ENCODE measurements at places on chromosomes 11 and 22. TPM values are rescaled to one million over a fixed set of nuclear protein-coding genes. Genes with fewer than 3 reads are reported as not detected.

DNA sequence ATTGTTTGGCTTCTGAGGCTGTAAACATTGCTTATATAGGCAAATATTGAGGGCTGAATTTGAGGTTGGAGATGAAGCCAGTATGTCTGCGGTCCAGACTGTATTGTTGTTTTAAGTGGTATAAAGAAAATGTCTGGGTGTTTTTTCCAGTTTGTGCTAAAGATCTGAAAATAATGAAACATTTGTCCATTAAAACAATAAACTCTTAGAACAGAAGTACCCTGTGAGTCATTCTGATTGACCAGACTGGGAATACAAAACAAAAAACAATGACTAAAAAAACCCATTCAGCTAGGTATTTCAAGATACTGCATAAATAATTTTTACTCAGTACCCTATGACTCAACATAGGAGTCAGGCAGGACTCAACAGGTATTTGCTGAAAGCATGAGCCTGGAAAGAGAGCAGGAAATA is 20.4 kb downstream of the ALKBH8 start:
- DNase-seq: peak; percentile 57

DNA sequence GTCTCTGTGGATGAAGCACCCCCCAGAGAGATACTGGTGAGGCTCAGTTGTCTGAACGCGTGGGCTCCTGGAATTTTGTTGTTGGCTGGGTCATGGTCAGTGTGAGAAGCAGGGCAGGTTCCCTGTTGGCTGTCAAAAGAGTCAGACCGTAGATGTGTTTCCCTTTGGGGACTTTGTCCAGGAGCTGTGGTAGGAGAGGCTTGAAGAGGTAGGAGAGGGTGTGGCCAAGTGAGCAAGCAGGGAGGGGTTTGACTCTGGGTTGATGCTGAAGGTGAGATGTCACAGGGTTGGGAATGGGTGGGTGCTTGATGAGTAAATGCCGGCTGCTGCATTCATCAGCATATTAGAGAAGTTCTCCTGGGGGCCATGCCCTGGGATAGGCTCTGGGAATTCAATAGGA is 803.2 kb downstream of the TBC1D22A start:
- no peak for DNase-seq

DNA sequence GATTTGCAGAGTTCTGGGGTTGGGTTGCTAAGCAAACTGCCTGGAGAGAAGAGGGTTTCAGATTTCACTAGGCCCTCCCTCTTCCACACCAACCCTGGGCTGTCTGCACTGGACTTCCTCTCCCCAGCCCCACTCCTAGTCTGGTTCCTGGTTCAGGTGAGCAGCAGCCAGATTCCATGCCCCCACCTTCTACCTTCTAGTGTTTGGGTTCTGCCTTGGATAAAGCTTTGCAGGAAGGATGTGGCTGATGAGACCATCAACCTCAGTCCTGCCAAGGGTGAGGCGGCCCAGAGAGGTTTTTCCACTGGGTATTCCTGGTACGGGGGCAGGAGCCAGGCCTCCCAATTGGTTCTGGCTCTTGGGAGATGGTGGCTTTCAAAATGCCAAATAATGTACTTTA is 68.3 kb downstream of the BCR start:
- DNase-seq: peak; percentile 42

GRCh38 chr11:67372993-67373647 is at the start of gene CLCF1:
TSS of gene CLCF1 (minus strand) at chr11:67373598. CDS start at chr11:67373539, 59 bp downstream.
- DNase-seq: peak; percentile 57

DNA sequence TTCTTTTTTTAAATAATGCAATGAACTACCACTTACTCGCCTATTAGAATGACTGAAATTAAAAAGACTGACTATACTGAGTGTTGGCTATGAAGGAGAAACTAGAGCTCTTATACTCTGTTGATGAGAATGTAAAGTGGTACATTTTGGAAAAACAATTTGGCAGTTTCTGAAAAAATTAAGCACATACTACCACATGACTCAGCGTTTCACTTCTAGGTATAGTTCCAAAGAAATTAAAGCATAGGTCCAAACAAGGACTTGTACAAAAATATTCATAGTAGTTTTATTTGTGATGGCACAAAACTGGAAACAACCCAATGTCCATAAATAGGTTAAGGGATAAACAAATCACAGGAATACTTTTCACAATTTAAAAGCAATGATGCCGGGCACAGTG is 22.4 kb upstream of the SLC29A2 start:
- no peak for DNase-seq

- no peak for DNase-seq
These were observed 552.8 kb upstream of the CADM1 start for GRCh38 chr11:116057000-116057399.

DNA sequence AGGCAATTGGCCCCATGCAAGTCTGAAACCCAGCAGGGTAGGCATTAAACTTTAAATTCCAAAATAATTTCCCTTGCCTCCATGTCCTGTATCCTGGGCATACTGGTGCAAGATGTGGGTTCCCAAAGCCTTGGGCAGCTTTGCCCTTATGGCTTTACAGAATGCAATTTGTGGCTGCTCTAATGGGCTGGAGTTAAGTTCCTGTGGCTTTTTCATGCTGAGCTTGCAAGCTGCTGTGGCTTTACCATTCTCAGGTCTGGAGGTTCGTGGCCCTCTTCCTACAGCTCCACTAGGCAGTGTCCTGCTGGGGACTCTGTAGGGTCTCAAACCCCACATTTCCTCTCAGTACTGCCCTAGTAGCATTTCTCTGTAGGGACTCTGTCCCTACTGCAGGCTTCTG is 15.0 kb upstream of the BIRC3 start:
- no peak for DNase-seq

GRCh38 chr11:123581651-123582399 is 72.6 kb downstream of the SCN3B start:
- DNase-seq: no peak

DNA sequence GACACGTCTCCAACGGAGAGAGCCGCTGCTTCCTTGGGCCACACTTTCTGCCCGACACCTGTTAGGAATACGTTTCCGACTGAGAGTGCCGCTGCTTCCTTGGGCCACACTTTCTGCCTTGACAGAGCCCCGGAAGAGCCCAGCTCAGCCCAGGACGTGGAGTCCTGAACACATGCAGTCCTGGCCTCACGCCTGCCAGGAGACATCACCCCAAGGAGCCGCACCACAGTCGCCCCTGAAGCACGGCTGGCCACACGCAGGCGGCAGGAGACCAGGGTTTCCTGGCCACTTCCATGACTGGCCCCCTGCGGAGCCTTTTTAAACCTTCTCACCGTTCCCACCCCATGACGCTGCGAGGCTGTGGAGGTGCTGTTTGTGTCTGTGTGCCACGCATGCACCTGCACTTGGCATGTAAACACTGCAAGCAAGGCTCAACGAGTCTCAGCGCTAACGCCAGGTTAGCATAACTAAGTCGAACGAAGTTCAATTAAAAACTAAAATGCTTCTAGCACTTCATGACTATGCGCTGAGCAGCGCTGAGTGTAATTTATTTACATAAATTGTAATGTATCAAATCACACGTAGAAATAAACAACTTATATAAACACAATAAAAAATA is 8.8 kb downstream of the TOLLIP start:
- DNase-seq: no peak

- DNase-seq: peak; percentile 70
These were observed 31.5 kb downstream of the KIAA0930 start for GRCh38 chr22:45208993-45209838.

- DNase-seq: no peak
These were observed 15.6 kb upstream of the SUSD2 start for GRCh38 chr22:24165673-24166072.

GRCh38 chr11:13745165-13745564 is 76.7 kb downstream of the FAR1 start:
- DNase-seq: peak; percentile 56

DNA sequence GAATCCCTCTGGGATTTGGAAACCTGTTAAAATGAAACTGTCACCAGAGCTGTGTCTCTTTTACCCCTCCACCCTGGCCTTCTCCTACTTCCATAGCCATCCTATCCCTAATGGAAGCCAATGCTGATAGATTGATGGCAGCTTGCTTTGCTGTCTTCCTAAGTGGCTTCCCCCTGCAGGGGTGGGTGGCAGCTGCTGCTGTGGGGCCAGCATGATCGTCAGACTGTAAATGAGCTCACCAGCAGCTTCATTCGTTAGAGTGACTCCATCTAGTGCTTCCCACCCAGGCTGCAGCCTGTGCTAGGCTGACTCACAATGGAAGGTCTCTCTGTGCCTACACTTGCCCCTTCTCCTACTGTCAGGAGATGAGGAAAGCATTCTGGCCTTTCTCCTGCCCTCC is 311.0 kb downstream of the BUD13 start:
- DNase-seq: no peak

DNA sequence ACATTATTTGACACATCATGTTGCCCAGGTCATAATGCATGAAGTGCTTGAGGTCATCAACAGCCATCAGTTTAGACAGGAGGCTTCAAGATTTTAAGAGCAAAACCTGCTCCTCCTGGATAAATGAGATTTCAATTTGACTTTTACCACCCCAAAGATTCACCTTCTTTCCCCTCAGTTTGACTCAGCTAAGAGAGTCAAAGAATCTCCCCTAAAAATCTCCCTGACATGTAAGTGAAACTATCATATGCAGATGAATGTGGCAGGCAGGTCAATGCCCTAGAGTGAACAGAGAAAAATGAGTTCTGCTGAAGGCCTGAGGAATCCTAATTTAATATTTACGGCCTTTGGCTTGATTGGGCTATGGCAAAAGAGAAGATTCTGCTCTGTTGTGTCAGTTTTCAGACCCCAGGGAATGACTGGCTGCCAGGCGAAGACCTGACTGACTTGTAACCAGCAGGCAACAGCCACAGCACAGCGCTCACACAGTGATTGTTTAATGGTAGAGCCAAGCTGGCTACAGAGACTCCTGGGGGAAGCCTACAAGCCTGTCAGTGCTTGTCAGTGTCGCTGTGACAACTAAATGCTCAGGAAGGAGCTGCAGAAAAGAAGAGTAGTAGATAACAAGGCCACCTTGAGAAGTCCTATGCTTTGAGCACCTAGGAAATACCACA is 491.2 kb upstream of the LRRC4C start:
- DNase-seq: no peak

STK33 gene
- total RNA-seq: 1.1 TPM

TP53AIP1 gene
- total RNA-seq: not detected

- peak; percentile 71 for DNase-seq
These were observed 34.2 kb upstream of the VPREB1 start for GRCh38 chr22:22210375-22210774.

- DNase-seq: no peak
These were observed 72.9 kb downstream of the DKK3 start for GRCh38 chr11:11935536-11935935.

DNA sequence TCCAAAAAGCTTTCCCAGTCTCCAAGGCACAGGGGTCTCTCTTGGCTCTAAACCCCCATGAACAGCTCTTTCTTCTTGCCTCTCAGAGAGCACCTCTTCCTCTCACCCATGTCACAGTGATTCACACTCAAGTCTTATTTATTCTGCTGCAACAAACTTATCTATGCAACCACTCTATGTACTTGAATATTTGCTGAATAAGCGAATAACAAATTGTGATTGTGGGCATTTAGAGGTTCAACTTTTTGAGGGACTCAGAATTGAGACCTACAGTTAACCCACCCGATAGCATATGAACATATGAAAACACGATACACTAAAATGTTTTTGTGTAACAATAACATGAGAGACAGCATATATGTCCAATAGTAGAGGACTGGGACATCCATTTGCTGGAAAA is 137.1 kb upstream of the NARS2 start:
- no peak for DNase-seq

DNA sequence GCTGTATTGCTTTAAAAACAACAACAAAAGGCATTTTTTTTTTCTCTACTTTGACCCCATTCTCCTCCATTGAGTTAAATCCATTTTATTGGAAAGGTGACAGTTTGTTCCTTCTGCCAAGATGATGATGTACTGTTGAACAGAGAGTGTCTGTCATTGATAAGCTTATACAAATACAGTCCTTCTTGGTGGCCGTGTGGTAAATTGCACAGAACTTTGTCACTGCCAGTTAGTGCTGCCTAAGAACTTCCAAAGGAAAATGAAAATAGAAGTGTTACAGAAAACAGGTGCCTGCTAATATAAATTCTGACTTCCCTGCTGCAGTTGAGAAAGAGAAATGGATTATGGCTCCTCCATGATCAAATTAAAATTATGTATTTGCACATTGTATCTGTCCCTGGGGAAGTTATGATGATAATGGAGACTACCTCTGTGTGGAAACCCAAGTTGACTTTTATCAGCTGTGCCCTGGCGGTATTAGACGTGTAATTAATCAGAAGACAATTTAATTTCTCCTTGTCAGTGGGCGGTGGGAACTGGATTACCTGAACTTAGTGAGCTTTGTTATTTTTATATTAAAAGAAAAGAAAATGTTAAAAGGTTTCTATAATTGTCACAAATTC is 546.7 kb downstream of the CNTN5 start:
- DNase-seq: no peak
